NB4 (cell line): ENCODE measurements at places on chromosomes 12 and 14.
A peak's percentile ranks its signal among the peaks of the same experiment; 100 is the strongest.

DNA sequence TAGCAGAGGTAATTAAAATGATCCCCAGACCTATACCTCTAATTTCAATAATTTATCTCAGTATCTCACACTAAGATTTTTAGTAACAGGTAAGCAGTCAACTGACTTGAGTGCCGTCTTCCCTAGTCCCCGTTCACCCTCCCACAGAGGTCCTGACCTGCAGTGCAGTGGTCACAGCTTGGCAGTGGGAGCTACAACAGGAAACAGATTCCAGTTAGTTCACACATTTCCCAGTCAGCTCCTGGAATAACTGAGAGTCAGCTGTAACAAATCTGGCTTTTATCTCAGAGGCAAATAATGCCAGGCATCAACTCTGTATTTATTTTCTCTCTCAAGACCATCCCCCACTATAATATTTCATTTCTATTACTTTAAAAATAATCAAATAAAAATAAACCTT is 308.2 kb downstream of the ATP23 start:
- DNase-seq = no peak

DNA sequence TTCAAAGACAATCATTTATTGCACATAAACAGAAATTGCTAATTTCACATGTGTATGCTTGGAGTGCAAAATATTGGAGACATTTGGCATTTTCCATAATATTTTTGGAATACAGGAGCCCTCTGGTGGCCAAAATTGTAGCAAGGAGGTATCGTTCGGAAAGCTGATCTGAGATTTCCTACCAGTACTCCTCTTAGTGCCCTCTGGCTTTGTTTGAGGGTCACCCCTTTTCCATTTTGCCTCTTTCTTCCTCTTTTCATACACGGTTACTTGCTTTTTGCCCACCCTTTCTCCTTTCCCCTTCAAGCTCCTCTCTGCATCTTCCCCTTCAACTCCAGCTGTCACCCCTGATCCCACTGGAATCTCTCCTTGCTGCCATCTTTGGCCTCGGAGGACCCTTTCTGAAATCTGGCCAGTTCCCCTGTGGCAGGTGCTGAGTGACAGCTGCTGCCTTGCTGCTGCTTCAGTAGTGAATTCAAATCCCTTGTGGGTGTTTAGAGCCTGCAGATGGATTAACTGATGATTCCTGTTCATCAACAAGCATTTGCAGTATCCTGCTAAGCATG is 164.6 kb upstream of the PARP11 start:
- DNase-seq = peak; percentile 7

GRCh38 chr12:49505672-49506071 is 33.2 kb upstream of the KCNH3 start:
- DNase-seq = no peak

DNA sequence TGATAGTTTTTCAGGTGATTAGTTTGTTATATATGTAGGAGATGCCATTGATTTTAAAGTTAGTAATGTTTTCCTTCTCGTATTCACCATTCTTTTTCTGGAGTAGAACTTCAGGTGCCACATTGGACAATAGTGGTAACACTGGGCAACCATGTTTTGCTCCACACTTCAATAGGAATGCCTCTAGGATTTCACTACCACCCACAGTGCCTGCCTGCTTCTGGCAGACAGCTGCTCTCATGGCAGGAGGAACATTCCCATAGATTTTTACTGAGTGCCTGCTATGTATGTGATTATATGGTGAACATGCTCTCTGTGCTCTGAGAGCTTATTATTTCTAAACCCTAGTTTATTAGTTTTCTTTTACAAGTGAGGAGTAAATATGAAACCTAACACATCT is 53.7 kb downstream of the GCH1 start:
- DNase-seq = no peak

GRCh38 chr12:79534029-79534867 is 156.5 kb downstream of the PAWR start:
- DNase-seq = no peak

DNA sequence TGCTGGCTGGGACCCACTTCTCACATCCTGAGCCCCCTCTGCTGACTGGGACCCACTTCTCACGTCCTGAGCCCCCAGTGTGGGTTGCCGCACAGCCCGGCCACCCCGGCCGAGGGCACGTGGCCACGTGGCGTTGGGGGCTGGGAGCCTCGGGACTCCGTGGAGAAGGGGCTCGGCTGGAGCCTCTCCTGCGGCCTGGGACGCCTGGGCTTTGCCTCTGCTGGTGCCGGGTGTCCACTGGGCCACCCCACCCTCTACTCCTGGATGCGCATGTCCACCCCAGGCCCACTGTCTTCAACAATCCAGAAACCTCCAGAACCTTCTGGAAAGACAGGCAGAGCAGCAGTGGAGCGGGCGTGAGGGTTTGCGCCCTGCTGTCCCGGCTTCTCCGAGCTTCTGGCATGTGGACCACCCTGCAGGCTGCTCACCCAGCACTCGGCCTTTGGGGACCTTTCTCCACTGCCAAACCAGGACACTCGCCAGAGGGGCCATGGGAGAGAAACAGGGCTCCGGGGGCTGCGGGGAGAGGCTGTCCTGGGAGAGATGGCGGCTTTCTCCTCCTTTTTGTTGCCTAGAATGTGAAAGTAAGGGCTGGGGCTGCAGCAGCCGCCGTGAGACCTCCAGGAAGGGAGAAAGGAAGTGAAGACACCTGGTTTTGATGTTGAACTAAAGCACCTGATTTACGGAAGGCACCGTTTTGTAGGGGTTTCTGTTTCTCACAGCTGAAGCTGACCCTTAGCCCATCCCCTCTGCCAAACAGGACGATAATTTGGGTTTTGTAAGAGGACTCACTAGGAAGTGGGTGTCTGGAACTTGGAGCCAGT is 30.0 kb downstream of the NOC4L start:
- no peak for DNase-seq

GRCh38 chr12:116948298-116948697 is 37.5 kb downstream of the FBXW8 start:
- no peak for DNase-seq

DNA sequence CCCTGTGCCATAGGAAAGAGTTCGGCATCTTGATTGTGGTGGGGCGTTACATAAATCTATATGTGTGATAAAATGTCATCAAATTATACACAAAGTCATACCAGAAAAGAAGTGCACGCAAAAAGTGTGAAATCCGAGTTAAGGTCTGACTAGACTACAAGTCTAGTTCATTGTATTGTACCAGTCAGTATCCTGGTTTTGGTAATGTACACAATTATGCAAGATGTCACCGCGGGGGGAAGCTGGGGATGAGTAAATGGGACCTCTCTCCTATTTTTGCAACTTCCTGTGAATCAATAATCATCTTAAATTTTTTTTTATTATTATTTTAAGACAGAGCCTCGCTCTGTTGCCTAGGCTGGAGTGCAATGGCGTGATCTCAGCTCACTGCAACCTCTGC is 43.2 kb upstream of the BCL11B start:
- peak; percentile 64 for DNase-seq

DNA sequence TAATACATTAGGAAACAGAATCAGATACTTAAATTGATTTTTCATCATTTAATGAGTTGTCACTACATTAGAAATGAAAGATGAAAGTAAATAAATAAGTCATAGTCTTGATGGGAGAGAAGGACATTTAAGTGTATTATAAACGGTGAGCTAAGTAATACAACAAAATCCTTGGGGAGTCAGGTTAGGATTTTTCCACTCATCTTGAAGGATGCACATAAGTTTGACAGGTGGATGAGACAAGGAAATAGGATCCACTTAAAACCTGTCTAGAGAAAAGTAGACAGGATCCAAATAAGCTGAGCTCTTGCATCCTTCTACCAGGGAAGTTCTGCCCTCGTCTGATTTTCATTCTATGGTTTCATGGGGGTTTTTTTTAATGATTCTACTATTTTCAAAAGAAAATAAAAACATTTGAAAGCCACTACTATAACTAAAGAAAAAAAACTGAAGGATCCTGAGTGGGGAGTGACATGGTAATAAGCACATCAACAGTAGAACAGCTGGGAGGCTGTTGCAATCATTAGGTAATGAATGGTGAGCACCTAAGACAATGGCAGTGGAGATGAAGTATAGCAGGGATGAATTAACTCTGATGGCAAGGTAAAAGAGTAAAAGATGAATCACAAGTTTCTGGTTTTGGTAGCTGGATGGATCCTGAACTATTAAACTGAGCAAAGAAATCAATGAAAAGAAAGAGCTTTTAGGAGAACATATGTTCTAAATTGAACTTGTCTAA is 17.0 kb downstream of the CEP128 start:
- DNase-seq = no peak

DNA sequence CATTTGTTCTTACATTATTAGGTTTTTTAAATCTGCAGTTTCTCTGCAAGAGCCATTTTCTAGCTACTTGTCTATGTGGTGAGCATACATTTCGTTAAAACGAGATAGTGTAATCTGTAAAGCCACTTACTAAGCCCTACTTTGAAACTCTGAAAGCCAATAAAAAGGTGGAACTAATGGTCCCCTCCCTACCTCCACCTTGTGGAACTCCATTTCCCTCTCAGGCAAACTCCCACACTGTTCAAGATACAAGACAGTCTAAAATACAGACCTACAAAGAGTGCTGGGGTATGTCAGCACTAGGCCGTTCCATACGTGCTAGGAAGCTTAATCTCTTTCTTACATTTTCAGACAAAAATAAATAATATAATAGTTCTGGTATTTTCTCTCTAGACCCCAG is 74.1 kb downstream of the DUSP6 start:
- DNase-seq = peak; percentile 31
